Suprapubic skin (tissue), 4 donors: ENCODE measurements at places on chromosomes 16 and 17.

- no peak for DNase-seq
Observed at GRCh38 chr17:6684460-6684783, 28.7 kb downstream of the SLC13A5 start.

DNA sequence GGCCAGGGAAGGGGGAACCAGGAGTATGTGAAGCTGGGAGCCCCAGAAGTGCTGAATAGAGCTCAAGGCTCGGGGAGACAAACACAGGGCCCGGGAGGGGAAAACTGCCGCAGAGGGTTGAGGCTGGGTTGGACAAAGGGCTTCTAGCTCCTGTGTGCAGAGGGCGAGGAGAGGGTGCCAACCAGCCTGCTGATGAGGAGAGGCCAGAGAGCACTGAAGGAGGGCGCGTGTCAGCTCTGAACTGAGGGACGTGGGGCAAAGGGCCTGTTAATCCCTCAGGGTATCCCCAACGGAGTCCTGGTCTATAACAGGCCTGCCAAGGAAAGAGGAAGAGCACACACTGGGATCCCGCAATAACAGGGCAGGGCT, 151.3 kb downstream of the C16orf78 start:
- DNase-seq, result no peak

- no peak for DNase-seq
Observed at GRCh38 chr16:79517156-79517555, 83.4 kb downstream of the MAF start.

DNA sequence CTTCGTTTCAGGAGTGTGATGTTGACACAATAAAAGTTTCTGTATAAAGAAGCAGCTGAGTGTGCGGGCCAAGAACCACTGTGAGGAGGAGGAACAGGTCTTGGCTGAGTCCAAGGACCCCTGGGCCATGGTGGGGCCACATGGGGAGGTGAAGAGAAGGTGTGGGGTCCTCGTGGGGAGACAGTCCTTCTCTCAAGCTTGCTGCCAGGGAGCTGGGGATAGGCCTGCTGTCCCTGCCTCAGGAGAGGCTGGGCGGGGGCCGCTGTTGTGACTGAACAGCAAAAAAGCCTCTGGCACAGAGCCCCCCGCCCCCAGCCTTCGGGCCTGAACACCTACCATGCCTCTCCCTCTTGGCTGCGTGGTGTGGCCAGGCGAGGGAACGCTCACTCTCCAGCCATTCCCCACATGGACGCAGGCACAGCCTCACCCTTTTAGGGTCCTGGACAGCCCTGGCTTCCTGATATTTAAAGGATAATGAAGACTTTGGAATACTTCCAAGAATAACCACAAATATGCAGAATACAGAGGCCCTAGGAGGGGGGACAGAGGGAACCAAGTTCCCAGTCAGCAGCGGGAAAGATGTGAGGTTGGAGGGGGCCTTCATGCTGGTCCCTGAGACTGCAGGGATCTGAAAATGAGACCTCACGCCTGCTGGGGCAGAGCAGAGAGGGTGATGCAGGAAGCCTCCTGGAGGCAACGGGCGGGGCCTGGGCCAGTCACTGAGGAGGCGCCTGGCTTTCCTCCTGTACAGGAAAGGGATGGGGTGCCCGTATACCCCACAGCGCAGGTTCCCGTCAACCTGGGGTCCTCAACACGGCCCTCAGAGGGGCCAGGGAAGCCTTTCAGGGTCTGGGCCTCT, 100.0 kb upstream of the CREBBP start:
- no peak for DNase-seq

DNA sequence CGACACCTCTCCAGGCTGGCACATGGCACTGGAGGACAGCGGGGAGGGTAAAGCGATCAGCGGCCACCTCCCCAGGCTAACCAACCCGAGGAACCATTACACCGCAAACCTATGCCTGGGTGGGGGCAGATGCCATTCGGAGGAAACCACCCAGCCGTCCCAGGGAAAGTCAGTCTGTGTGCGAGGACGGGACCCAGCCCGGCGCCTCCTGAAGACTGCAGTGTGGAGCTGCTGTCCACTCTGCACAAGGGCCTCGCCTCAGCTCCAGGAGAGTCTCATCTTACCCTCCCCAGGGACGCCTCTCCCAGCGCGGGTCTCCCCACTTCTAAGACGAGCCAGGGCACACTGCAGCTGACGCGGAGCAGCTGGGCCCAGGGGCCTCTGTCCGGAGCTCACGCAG, 8.0 kb downstream of the SLC38A10 start:
- DNase-seq, result no peak

DNA sequence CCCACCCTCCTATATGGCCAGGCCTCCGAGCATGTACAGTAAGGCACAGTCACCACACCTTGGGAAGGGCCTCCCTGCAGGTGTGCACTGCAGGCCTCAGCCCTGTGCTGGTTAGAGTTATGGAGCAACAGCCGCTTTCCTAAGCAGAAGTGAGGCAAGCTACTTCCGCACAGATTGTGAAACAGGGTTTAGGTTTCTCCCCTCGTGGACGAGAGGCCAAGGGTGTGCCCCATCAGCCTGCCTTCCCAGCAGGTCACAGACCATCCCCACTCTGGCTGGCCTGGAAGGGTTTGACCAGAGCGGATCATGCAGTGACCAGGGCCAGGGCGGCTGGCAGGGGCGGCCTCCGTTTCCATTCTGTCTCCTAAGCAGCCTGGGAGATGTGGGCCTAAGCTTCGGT, 4.7 kb downstream of the MSRB1 start:
- no peak for DNase-seq

DNA sequence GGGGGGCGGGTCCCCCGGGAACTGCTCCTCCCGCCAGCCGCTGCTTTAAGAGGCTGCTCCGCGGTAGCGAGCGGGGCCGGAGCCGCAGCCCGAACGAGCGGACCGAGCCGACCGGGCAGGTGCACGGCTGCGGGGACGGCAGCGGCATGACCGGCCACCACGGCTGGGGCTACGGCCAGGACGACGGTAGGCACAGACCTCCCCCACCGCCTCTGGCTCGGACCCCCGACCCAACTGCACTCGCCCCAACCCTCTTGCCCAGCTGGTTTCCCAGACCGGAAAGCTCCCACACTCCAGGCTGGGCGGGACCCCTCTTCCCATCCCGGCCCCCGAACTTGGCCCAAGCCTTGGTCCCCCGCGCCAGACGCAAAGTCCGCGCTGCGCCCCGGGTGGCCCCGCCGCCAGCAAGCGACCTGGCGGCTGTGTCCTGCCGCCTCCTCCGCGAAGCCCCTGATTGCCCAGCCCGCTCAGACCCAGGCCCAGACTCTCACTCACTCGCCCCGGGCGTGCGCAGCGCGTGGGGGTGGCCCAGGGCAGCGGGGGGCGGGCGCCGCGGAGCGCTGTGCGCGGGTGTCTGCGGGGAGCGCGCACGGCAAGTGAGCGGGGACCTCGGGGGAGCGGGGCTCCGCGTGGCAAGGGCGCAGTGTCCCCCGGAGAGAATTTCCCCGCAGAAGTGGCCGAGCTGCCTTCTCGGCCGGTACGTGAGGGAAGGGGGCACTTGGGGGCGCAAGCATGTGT, at the start of gene CA7:
Gene CA7 (plus strand): TSS at position 73 of the 738 bp plus-strand sequence. CDS start 74 bp downstream, at position 147.
- DNase-seq, result peak; percentile 74

- DNase-seq, result peak; percentile 21
Observed at GRCh38 chr17:82929676-82930042, 89.8 kb upstream of the ZNF750 start.

DNA sequence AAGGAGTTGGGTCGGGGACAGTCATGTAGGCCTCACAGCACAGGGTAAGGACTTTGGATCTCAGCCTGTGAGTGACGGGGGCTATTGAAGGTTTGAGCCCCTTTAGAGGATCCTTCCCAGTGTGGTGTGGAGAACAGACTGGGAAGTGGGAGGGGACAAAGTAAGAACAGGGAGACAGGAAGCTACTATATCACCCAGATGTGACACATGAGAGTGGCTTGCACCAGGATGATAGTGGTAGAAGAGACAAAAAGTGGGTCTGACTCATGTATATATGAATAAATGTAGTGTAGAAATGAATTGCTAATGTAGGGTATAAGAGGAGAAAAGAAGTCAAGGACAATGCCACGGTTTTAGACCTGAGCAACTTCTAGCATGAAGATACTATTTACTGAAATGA, 4.5 kb downstream of the NUP93 start:
- no peak for DNase-seq

DNA sequence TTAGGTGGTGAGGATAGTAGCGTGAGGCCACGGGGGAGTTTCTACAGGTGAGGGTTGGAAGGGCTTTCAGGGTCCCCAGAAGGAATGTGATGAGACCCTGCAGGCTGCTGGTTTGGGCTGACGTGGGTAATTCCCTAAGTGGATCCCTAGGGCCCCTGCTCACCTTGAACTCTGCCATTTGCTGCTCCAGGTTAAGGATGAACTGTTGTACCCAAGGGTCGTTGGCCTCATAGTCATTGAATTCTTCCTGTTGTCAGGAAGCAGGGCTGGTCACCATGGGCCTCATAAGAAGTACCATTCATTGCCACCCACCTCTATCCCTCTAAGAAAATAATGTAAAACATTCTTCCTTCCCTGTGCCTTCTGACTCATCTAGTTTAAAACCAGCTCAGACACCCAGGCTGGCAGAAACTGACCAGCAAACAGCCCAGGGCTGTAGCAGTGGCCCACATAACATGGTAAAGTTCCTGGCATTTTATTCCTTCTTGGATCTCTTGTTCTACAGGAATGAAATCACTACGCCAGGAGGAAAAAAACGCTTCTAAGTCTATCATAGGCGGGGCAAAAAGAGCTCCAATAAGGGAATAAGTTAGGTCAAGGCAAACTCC, 27.6 kb downstream of the FCSK start:
- no peak for DNase-seq

DNA sequence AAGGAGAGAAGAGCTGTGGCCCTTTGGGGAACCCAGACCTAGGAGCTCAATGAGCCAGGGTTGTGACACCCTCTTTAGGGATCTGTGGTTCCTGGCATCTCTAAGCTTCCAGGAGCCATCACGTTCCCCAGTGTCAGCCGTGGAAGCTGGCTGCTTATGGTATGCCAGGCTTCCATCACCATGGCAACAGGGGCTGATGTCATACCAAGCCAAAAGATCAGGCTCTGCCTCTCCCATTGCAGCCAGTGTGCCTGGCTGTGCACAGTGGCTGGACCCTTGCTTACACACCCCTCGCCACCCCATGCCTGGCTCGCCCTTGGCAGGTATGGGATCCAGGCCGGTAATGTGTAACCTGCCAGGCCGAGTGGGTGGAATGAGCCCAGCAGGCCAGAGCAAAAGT, 91.1 kb downstream of the SSH2 start:
- no peak for DNase-seq

DNA sequence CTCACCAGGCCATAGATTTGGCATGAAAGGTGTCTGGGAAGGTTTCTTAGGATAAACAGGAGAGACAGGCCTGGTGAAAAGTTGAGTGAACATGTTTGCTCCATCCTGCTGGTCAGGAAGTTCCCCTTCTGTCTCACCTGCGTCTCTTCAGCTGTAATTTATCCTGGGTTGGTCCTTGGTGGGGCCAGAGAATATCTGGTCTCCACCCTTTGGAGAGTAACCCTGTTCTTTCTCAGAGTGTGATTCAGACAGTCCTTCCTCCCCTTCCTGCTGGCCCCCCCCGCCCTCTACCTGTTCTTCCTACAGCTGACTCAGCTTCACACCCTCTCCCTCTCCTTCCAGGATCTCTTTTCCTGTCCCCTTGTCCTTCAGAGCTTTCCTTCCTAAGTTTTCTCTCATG, 17.1 kb downstream of the MINK1 start:
- DNase-seq, result no peak

GRCh38 chr17:56629531-56630075, 36.1 kb downstream of the NOG start:
- no peak for DNase-seq

GRCh38 chr17:82062984-82063368, 2.6 kb downstream of the DUS1L start:
- DNase-seq, result no peak

DNA sequence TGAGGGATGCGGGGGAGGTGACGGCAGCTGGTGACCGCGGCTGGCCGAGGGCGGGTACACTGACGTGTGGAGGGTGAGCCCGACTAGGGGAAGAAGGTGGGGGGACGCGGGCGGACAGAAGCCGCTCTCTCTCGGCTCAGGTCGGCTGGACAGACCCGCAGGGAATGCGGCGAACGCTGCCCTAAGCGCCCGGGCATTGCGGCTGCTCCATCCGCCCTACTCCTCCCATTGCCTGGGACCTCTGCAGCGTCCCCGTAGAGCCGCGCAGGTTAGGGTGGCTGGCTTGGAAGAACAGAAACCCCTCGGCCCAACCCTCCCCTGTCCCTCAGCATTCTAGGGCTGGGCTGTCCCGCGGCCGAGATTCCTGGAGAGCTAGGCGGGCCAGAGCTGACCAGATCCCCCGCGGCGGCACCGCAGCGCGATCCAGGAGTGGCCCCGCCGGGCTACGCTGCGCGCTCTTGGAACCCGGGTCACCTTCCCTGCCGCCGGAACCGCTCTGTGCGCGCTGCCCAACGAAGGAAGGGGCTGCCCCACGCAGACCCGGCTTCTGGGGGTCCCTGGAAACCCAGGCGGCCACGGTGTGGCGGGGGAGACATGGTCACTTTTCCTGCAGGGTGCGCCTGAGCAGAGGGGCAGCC, 3.0 kb downstream of the DLX4 start:
- no peak for DNase-seq

- DNase-seq, result no peak
Observed at GRCh38 chr17:69620363-69620762, 205.9 kb downstream of the MAP2K6 start.

DNA sequence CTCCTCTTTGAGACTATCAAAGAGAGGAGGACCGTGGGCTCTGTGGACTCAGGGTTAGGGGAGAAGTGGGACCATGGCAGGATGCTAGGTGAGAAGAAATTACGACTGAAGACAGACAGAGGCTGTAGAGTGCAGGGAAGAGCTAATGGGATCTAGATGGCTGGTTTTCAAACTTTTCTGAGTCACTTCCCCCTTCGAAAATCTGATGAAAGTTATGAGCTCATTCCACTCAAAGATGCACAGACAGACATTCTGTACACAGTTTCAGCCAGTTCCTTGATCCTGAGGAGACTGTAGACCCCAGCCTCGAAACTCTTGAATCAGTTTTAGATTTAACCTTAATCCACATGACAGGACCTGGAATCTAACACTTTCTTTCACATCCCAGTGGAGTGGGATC, 40.7 kb downstream of the RGS9 start:
- DNase-seq, result no peak

DNA sequence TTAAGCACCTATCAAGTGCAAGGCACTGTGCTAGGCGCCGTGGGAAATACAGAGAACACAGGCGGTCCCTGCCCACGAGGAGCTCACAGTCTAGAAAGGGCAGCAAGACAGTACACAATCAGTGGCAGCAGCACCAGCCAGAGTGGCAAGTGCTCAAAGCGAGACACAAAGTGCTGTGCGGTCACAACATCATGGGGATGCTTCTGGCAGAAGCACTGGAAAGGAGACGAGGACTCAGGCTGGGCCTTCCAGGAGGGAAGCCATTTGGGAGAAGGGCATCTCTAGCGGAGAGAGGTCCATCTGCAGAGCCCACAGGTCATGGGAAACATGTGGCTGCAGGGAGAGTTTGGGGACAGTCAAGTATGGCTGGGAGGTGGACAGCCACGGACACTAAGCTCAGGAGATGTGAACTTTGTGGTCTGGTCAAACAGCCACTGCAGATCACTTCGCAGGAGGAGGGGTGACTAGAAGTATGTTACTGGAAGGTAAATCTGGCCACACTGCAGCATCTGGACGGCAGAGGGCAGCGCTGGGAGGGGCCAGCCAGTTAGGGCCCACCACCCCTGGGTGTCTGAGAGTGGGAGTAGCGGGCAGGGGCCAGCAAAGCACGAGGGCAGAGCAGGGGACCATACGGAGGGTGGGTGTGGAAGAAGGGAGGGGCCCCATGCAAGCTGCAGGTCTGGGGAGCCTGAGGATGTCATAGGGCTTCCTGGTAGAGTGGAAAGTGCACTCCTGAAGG, 71.1 kb downstream of the N4BP1 start:
- DNase-seq, result no peak
